ENCODE measurements at places on chromosomes 1 and 21. TPM values are rescaled to one million over a fixed set of nuclear protein-coding genes. Genes with fewer than 3 reads are reported as not detected.
A peak's percentile ranks its signal among the peaks of the same experiment; 100 is the strongest.

- H3K27ac ChIP-seq = no peak overlapping the region
- no peak overlapping the region for H3K4me3 ChIP-seq
- no peaks in the 10 kb centered on the region for H3K27me3 ChIP-seq
- no peaks in the 10 kb centered on the region for H3K36me3 ChIP-seq
- H3K4me1 ChIP-seq = no peaks in the 10 kb centered on the region
Measured at GRCh38 chr1:241336335-241336734, 20.7 kb downstream of the RGS7 start.

- H3K27me3 ChIP-seq = peaks cover 15% of the 10 kb centered on the region
- DNase-seq = peak; percentile 32
- H3K27ac ChIP-seq = peak overlapping the region; percentile 89
- peaks cover 5% of the 10 kb centered on the region for H3K36me3 ChIP-seq
- H3K4me3 ChIP-seq = no peak overlapping the region
Measured at GRCh38 chr1:10677491-10678391, 118.7 kb downstream of the CASZ1 start.

Gene SDHB
- 103 TPM for total RNA-seq

DNA sequence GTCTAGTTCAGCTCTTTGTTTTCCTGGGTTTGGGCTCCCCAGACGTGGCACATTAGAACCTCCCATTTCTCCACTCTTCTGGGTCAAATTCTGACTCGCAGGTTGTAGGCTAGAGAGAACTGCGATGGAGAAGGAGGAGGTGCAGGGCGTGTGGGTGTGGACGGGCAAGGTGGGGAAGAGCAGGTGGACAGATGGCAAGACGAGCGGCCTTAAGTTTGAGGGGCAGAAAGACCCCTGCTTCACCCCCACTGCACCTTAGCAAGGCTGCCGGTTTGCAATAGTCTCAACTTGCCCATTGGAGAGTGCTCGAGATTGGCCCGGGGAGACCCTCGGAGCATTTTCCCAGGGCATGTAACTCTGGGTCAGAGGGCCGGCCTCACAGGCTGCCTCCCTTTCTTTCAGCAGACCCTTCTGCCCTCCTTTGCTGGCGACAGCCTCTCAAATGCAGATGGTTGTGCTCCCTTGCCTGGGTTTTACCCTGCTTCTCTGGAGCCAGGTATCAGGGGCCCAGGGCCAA lies 1.7 kb downstream of the IL24 start:
- DNase-seq = no peak
- no peak overlapping the region for H3K4me3 ChIP-seq
- peaks cover 16% of the 10 kb centered on the region for H3K27me3 ChIP-seq
- H3K27ac ChIP-seq = no peak overlapping the region
- no peaks in the 10 kb centered on the region for H3K4me1 ChIP-seq
- H3K36me3 ChIP-seq = no peaks in the 10 kb centered on the region

Gene CD34
- total RNA-seq = 62.2 TPM

Gene HLCS
- total RNA-seq = 12.8 TPM

Gene CNTN2
- total RNA-seq = 0.93 TPM

- H3K27me3 ChIP-seq = no peaks in the 10 kb centered on the region
- H3K27ac ChIP-seq = no peak overlapping the region
- H3K4me3 ChIP-seq = no peak overlapping the region
Measured at GRCh38 chr1:92755541-92756461, 29.1 kb downstream of the EVI5 start.

Gene DCST1
- not detected for total RNA-seq

DNA sequence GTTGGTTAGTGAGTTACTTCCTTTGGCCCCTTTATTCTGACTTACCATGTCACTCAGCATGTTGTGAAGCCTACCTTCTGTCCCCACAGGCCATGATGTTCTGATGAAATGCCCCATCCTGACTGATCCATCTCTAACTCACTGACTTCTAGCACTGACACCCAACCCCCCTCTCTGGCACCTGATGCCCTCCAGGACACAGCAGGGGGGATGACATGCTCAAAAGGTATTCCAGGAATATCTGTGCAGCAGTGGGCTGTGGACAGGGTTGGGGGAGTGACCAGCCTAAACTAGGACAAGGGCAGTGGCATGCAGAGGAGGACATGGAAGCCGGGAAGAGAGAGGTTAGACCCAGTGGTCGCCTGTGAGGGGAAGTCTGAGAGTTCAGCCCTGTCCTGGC lies 25.5 kb downstream of the SYT2 start:
- H3K36me3 ChIP-seq = no peaks in the 10 kb centered on the region
- H3K4me1 ChIP-seq = no peaks in the 10 kb centered on the region

DNA sequence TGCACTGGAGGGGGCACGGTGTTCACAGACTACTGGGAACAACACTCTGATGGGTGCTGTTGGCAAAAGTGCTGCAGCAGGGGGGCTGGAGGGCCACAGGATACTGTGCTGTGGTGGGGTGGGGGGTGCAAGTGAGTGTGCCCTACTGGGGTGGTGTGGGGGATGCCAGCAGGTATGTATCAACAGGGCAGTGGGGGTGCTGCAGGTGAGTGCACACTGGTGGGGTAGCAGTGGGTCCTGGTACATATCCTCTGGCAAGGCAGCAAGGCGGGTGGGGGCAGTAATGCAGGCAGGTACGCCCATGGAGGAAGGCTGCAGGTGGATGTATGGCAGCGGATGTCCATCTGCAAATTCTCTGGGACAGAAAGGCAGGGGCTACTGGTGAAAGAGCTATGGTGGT lies 48.8 kb upstream of the CD53 start:
- no peaks in the 10 kb centered on the region for H3K36me3 ChIP-seq
- no peak overlapping the region for H3K4me3 ChIP-seq
- no peak overlapping the region for H3K27ac ChIP-seq
- H3K4me1 ChIP-seq = no peaks in the 10 kb centered on the region

- H3K27ac ChIP-seq = no peak overlapping the region
- peaks cover 33% of the 10 kb centered on the region for H3K4me1 ChIP-seq
- H3K36me3 ChIP-seq = no peaks in the 10 kb centered on the region
- H3K27me3 ChIP-seq = no peaks in the 10 kb centered on the region
Measured at GRCh38 chr1:115182012-115182715, 92.9 kb upstream of the TSPAN2 start.

DNA sequence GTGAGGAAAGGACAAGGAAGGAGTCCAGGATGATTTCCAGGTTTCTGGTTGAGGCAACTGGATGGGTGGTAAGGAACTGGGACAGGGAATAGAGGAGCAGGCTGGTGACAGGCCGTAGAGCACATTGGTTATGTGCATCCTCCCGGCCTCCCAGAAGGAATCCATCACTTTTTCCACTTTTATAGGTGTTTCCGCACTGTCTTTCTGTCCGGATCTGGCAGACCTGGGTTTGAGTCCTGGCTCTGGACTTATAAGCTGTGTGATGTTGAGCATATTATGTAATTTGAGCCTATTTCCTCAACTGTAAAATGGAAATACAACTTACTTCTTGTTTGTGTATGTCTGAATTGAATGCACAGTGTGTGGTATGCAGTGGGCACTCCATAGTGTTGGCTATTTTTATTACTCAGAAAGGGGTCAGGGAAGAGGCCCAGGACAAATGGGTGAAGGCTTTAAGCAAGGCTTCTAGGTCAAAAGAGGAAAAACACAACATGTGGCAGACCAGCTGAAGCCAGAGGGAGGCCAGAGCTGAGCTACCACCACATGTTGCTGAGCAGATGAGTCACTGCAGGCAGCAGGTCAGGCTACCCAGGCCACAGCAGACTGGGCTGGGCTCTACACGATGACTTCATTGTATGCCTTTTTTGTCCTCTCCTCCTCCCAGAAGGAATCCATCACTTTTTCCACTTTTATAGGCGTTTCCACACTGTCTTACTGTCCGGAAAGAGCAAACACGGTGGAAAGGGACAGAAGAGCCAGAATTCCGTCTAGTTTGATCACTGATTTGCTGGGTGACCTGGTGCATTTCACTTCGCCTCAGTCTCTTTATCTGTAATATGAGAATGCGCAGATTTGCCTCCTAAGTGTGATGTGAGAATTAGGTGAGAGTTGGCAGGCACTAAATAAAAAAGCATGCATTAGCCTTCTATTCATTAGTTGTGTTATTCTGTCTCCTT lies 791 bp upstream of the MAST2 start:
- DNase-seq = peak; percentile 96
- peak overlapping the region; percentile 98 for H3K27ac ChIP-seq
- H3K27me3 ChIP-seq = no peaks in the 10 kb centered on the region

Gene TTC39A
- 4.8 TPM for total RNA-seq

Gene NTNG1
- total RNA-seq = 12.4 TPM

Gene ILDR2
- total RNA-seq = 2.5 TPM

Gene PEF1
- 34.2 TPM for total RNA-seq

DNA sequence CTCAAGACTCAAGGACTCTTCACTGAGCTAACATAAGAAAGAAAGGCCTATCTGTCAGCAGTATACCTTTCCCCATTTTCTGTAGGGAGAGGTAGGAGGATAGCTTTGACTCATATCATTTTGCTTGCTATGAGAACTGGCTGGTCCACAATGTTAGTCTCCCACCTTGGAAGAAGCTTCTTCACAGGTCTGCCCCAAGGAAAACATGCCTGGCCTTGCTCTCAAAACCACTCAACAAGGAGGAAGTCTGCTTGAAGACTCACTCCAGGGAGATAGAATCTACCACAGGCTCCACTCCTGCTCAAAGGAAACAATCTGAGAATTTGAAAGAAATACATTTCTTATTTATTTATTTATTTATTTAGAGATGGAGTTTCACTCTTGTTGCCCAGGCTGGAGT lies 29.5 kb upstream of the LAMC1 start:
- H3K4me3 ChIP-seq = no peak overlapping the region
- no peaks in the 10 kb centered on the region for H3K4me1 ChIP-seq
- H3K27me3 ChIP-seq = no peaks in the 10 kb centered on the region

Gene CCDC17
- total RNA-seq = 1.2 TPM

- peaks cover 78% of the 10 kb centered on the region for H3K36me3 ChIP-seq
- H3K27ac ChIP-seq = no peak overlapping the region
- no peak overlapping the region for H3K4me3 ChIP-seq
- no peaks in the 10 kb centered on the region for H3K4me1 ChIP-seq
Measured at GRCh38 chr1:19325958-19326747, 14.0 kb downstream of the SLC66A1 start.

Gene NBPF4
- not detected for total RNA-seq

Gene SPAG17
- 1.2 TPM for total RNA-seq

Data from muscle of leg (tissue), 16 donors.